ENCODE measurements at places on chromosomes 7 and 10. TPM values are rescaled to one million over a fixed set of nuclear protein-coding genes. Genes with fewer than 3 reads are reported as not detected.

- DNase-seq: no peak
Observed at GRCh38 chr10:44390585-44391072, 5.7 kb upstream of the CXCL12 start.

- DNase-seq: no peak
Observed at GRCh38 chr7:129779602-129780256, 168.2 kb downstream of the NRF1 start.

Gene CLRN3
- polyA plus RNA-seq: not detected

GRCh38 chr10:119726676-119727261 lies 919 bp downstream of the INPP5F start:
- no peak for DNase-seq

- no peak for DNase-seq
Observed at GRCh38 chr7:78020874-78021249, 222.3 kb downstream of the PHTF2 start.

DNA sequence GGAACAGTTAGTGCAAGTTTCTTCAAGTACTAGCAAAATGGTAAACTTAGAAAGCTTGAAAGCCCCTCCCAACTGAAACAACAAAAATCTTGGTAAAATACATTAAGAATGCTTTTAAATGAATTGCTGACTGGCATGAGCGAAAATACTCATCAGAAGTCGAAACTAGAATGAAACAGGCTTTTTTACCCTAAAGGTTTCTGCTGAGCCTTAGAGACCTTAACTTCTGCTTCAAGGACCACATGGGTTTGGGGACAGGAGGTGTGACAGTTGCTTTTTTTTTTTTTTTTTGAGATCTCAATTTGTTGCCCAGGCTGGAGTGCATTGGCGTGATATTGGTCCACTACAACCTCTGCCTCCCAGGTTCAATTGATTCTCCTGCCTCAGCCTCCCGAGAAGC lies 100.3 kb downstream of the MTPAP start:
- DNase-seq: no peak

DNA sequence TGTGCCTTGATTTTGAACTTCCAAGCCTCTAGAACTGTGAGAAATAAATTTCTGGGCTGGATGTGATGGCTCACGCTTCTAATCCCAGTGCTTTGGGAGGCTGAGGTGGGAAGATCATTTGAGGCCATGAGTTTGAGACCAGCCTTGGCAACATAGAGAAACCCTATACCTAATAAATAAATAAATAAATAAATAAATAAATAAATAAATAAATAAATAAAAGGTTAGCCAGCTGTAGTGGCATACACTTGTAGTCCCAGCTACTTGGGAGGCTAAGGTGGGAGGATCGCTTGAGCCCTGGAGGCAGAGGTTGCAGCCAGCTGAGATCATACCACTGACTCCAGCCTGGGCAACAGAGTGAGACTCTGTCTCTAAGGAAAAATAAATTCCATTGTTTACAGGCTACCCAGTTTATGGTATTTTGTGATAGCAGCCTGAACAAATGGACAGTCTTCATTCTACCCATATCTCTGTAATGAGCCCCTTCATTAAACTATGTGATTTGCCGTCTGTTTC lies 67.7 kb downstream of the STEAP1B start:
- DNase-seq: no peak

DNA sequence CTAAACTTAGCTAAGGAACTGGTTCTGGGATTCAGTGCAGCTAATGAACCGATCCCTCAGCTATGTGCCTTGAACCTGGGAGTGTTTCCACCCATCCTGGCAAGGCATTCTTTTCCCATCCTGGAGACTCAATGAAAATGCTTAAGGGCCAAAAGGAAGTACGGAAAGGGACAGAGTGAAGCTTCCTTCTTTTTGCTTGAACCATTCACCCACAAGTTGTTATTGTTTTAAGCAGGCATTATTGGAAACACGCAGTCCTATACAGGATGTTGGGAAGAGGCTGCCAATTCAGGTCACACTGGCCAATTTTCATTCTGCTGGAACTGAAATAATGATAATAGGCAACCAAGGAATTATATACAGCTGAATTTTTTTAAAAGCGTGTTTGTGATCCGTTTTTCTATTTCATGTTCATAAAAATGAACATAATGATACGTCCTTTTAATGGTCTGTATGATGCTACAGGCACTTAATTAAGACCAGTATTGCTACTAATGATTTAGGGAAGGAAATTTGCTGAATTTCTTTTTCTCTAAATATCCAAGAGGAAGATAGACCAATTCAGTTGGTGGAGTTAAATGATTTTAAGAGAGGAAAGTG lies 57.8 kb upstream of the FZD1 start:
- no peak for DNase-seq

DNA sequence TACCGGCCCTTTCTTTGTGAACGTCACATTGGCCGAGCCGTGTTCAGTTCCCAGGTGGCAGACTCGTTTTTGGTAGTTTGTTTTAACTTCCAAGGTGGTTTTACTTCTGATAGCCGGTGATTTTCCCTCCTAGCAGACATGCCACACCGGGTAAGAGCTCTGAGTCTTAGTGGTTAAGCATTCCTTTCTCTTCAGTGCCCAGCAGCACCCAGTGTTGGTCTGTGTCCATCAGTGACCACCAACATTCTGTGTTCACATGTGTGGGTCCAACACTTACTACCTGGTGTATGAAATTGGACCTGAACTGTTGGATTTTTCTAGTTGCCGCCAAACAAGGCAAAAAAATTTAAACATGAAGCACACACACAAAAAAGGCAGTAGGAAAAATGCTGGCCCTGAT lies 9.9 kb upstream of the CSGALNACT2 start:
- no peak for DNase-seq

DNA sequence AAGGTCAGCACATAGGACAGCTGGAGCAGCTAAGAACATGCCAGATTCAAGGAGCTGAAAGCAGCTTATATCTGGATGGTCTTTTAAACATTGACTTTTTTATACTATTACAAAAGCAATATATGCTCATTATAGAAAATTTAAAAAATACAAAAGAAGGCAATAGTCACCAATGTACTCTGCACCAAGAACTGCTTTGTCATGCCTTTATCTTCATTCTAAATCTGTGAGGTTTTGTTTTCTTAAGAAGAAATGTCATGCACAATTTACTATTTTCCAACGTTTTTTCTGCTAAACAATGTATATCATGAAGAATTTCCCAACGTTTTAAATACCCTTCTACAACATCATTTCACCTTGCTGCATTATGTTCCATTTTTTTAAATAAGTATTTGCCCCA lies 2.8 kb downstream of the LIPM start:
- no peak for DNase-seq

DNA sequence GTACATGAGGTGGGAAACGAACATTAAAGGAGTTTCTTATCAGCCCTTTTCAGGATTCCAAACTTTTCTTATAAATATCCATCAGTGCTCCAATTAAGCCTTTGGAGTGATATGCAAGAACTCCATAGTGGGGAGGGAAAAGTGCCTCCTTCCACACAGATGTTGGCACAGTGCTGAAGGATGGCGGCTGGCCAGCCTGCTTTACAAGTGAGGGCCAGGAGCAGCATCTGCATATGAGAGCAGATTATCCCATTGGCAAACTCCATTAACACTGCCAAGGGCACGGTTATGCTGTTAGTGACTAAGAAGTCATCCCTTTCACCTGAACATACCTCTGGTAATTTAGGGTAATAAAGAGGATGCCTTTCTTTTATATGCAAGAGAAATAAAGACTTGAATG lies 543.1 kb downstream of the CNTNAP2 start:
- DNase-seq: no peak

DNA sequence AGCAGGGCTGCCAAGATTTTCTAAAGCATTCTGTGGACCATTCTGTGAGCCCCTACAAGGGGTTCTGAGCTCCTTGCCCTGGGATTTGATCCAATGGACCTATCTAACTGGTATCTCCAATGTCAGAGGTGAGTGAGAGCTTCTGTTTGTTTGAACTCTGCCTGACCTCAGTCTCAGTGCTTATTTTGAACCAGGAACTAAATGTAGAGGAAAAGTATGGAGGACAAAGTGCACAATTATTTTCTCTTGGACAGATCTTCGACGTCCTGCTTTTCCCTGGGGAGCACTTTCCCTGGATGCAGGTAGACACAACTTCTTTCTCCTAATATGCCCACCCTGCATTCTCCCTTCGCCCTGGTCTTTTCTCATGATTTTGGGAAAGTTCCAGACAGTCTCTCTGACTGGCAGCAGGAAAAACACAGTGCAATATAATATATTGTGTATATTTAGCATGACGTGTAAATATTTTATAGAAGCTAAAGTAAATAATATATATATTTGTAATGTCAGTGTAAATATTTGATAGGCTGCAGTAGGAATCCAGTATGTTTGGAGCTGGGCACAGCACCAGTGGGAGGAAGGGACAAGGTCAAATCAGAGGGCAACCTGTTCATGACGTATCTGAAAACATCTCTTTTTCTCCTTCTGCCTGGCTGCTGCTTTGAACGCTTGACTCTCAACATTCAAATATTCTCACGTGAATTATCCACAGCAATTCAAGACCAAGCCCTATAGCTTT lies 184.0 kb upstream of the LYZL1 start:
- no peak for DNase-seq

Gene IKZF5
- 8.6 TPM for polyA plus RNA-seq

Gene OR2A7
- polyA plus RNA-seq: 1.2 TPM

DNA sequence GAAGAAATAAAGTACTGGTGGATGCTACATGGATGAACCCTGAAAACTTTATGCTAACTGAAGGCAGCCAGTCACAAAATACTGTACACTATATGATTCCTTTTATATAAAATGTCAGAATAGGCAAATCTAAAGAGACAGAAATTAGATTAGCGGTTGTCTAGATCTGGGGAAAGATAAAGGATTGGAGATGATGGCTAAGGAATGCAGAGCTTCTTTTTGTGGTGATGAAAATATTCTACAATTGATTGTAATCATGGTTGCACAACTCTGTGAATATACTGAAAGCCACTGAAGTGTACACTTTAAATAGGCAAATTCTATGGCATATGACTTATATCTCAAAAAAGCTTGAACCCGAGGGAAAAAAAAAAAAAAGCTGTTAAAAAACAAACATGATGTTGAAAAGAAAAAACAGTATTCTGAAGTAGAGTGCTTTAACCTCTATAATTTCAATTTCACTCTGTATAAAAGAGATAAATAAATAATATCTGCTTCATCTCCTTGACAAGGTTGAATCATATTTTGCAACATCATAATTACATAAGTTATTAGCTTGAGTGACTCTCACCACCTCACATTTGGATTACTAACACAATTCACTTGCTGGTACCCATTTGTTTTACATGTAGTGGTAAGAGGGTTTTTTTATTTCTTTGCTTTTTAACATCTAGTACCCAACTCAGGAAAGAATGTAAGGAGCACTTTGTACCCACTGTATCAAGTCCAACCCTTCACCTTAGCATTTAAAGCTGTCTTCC lies 2.8 kb upstream of the GNAI1 start:
- no peak for DNase-seq

Gene CRYGN
- polyA plus RNA-seq: 0.67 TPM

- no peak for DNase-seq
Observed at GRCh38 chr7:55975988-55976633, 11.7 kb downstream of the NIPSNAP2 start.

GRCh38 chr10:16728266-16728665 lies 89.0 kb downstream of the RSU1 start:
- no peak for DNase-seq

Gene CACNA2D1
- polyA plus RNA-seq: 18.7 TPM
